ENCODE measurements at places on chromosomes 11 and 22.

DNA sequence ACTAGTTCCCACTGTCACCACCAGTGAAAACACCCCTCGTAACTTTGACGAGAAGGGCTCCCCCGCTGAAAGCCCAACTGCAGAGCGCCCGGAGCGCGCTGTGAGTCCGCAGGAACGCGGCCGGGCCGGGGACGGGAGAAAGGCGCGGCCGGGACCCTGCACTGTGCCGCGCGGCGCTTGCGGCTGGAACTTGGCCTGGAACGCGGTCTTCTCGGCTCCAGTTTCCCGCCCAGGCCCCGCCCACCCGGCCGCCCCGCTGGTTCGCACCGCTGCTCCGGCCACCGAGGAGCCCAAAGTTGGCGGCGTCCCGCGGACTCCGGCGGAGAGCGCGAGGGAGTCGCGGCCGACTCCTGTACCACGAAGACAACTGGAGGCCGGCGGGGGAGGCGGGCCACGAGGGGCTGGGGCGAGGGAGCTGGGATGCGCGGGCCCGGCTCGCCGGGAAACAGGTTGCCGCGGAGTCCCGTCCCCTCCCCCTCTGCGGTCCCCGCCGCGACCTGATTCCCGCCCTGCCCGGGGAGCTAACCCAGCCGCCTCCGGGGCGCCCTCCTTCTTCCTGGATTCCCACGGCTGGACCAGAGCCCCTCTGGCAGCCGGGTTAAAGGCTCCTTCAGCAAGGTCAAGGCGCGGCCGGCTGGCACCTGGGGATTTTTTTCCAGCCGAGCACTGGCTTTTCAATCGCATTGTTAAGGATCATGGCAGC lies 3.4 kb downstream of the TENM4 start:
- peak; percentile 43 for DNase-seq

DNA sequence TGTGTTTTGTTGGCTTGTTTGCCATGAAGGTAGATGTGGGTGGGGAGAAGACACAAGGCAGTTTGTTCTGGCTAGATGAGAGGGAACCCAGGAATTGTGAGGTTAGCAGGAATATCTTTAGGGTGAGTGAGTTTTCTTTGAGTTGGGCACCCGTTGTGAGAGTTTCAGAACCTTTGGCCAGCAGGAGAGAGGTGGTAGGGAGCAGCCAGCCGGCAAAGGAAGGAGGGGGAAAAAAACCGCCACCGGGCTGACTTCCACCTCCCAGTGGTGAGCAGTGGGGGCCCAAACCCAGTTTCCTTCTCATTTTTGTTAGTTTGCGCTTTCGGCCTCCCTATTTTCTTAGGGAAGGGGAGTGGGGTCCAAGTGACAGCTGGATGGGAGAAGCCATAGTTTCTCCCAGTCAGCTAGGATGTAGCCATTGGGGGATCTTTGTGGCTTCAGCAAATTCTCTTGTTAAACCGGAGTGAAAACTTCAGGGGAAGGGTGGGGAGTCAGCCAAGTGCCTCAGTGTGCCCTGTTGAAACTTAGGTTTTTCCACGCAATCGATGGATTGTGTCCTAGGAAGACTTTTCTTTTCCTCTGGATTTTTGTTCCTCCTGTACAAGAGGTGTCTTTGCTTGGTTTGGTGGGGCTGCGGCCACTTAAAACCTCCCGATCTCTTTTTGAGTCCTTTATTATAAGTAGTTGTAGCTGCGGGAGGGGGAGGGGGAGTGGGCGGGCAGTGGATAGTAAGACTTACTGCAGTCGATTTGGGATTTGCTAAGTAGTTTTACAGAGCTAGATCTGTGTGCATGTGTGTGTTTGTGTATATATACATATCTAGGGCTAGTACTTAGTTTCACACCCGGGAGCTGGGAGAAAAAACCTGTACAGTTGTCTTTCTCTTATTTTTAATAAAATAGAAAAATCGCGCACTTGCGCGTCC lies 1.1 kb upstream of the GCAT start:
- DNase-seq, result no peak

GRCh38 chr11:29641201-29641600 lies 375.6 kb downstream of the KCNA4 start:
- no peak for DNase-seq

DNA sequence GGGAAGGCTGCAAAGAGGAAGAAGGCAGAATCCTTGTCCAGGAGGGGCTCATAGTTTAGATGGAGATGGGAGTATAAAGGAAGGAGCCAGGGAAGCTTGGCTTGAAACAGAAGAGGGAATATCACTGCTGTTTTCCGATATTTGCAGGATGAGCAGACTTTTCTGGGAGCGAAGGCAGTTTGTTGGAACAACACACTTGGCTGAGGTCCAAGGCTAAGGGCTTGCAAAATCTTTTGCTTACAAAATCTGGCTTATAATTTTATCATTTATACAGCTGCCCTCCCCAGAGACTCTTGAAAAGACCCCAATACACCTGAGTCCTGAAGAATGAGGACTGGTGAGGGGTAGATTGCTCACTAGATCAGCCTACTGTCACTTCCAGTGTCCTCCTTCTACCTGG lies 174.8 kb downstream of the NELL1 start:
- DNase-seq, result no peak

- DNase-seq, result no peak
Observed at GRCh38 chr11:121757480-121758125, 304.8 kb upstream of the SORL1-AS1 start.
